Activated CD4-positive, alpha-beta T cell treated with anti-CD3 and anti-CD28 coated beads, Interleukin-2, amount 10 ng/mL, durations not matched to agents 7 days and 5 days (primary cell): ENCODE measurements at places on chromosomes 1 and 21. TPM values are rescaled to one million over a fixed set of nuclear protein-coding genes. Genes with fewer than 3 reads are reported as not detected.
A peak's percentile ranks its signal among the peaks of the same experiment; 100 is the strongest.

DNA sequence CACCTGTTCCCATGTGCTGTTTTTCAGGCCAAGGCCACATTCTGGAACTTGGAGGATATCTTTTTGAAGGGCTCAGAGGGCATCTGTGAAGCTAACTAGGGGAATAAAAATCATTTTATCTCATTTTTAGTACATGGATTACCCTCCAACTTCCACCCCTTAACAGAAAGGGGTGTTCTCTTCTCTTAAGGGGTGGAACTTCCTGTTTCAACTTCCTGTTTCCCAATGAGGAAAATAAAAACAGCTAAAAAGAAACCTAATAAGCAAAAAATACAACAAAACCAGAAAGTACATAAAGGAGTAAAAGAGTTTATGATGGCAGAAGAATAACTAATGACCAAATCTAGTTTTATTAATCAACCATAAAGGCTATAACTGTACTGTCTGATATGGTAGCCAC is 24.8 kb upstream of the SLC22A15 start:
- no peak for DNase-seq

DNA sequence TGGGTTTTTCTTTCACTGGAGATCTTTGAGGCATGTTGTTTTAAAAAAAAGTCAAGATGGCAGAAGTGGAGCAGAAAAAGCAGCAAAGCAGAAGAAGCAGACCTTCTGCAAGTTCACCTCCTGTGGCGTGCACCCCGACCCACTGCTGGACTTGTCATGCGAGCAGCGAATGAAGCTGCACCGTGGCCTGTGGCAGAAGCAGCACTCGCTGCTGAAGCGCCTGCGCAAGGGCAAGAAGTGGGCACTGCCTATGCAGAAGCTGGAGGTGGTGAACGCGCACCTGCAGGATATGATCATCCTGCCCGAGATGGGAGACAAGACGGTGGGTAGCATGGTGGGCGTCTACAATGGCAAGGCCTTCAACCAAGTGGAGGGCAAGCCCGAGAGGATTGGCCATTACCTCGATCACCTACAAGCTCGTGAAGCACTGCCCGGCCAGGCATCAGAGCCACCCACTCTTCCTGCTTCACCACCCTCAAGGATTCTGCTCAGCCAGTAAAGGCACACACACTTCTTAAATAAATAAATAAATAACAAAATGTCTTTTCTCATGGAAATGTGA is 22.1 kb downstream of the METTL13 start:
- no peak for DNase-seq

DNA sequence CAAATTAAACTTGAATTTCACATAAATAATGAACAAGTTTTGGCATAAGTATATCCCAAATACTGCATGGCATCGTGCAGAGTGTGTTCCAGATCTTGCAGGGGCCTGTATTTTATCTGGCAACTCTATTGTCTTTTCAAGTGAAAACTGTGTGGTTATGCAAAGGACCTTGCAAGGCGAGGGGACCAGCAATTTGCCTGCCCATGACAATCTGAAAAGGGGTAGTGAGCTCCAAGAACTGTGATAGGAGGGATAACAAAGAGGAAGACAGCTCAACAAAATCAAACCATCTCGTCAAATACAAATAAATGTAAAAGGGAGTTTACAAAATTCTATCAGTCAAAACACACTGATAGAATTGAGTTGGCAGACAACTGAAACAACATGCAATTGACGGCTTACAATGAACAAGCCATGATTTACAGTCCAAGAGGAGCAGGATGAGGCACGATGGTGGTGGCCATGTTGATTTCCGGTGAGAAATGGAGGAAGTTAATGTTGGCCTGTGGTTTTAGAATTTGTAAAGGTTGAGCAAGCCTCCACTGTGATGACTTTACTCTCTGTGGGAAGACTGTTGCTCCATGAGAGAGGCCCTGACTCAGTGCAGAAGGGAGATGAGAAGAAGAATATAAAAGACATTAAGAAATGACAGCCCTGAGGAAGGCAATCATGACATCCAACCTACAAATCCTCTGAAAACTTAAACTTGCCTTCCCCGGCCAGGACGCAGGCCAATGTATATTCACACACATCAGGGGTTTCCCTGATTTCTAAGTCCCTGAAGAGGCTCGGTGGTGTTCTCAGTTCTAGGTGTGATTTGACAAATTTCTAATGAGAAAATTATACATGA is 132.2 kb downstream of the ADSS2 start:
- DNase-seq = peak; percentile 57

GRCh38 chr1:93816970-93817678 is 61.9 kb downstream of the DNTTIP2 start:
- DNase-seq = no peak

GRCh38 chr21:17612023-17612564 is 607 bp downstream of the BTG3 start:
- DNase-seq = peak; percentile 18

The SPRR1A gene
- total RNA-seq = not detected

GRCh38 chr1:202084791-202085681 is 37.7 kb upstream of the GPR37L1 start:
- no peak for DNase-seq

DNA sequence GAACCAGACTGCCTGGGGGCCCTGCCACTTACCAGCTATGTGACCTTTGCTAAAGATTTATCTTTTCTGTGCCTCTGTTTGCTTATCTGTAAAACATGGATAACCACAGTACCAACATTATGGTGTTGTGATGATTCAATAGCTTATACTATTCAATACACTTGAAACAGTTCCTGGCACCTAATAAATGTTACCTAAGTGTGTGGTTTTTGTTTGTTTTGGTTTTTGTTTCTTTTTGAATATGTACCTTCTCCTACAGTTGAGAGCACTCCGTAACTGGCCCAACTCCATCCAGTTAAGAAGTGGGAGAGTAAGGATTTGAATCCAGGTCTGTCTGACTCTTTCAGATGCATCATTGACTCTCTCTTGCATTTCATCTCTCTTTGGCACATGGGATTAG is 125.8 kb upstream of the C8B start:
- no peak for DNase-seq

- DNase-seq = no peak
These were observed 2.6 kb upstream of the TMEM82 start for GRCh38 chr1:15739745-15740144.

- DNase-seq = peak; percentile 25
These were observed 1.4 kb downstream of the LHX4 start for GRCh38 chr1:180231506-180231921.

The SLC45A1 gene
- total RNA-seq = 0.32 TPM

The NBPF10 gene
- 2.8 TPM for total RNA-seq
